Kidney glomerular epithelial cell (primary cell): ENCODE measurements at places on chromosomes 11 and 22.
A peak's percentile ranks its signal among the peaks of the same experiment; 100 is the strongest.

GRCh38 chr11:18010121-18010670 lies 2.7 kb downstream of the SERGEF start:
- DNase-seq = no peak

DNA sequence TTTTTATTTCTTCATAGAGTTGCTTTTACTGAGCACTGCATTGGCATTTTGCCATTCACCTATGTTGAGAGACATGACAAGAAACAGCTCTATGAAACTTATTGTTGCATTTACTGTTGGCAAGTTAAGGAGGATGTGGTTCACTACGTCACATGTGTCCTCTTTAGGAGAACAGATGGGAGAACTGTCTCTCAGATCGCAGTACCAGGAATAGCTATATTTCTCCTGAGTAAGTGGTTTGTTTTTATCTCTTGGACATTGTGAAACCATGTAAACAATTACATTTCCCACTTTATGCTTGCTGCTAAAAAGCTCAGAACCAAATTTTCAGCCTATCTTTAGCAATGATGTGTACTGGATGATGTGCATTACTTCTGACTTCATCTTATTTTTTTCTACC lies 34.8 kb upstream of the PSMA1 start:
- DNase-seq = no peak

DNA sequence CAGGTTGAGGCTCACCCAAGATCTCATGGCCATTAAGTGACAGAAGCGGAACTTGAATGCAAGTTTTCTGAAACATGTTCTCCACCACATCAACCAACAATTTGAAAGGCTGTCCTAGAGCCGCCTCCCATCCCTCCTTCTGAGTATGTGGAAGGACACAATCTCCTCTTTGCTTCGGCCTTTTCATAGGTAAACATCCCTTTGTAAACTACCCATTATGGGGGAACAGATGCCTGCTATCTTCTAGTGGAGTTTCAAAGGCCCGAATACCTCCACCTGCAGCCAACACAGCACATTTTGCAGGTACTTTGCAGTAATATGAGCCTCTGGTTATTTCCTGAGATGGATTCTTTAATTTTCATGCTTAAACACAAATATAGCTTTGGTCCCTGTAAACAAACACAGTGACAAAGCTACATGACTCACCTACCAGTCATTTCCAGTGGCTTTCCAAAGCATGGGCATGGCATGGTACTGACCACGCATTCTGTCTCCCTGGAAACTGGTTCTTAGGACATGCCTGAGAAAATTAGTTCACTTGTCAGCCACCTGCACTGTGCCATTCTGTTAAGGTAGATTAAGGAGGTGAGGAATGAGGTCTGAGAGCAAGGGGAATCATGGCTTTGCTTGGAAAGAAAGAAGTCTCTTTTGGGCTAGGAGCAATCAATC lies 60.2 kb downstream of the EHF start:
- peak; percentile 61 for DNase-seq

- DNase-seq = no peak
Observed at GRCh38 chr11:102926961-102927623, 28.4 kb downstream of the MMP13 start.

- DNase-seq = no peak
Observed at GRCh38 chr11:34135439-34135838, 30.0 kb downstream of the NAT10 start.

GRCh38 chr11:67055812-67056211 lies 835 bp upstream of the RHOD start:
- peak; percentile 19 for DNase-seq

DNA sequence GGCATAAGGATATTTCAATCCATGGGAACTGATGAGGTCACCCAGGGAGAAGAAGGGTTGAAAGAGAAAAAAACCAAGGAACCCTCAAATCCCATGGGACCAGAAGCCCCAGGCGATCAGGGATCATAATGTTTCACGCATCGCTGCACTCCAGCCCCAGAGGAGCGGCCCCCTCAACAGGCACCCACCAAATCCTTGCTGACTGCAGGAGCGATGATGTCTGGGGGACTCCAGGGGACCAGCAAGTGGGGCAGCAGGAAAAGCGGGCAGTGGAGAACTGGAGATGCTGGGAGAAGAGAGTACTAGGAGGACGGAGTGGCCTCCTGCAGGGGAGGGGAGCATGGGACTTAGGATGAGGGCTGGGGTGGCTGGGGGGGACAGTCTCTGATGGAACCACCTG lies 47.7 kb upstream of the LINC01488 start:
- DNase-seq = no peak

DNA sequence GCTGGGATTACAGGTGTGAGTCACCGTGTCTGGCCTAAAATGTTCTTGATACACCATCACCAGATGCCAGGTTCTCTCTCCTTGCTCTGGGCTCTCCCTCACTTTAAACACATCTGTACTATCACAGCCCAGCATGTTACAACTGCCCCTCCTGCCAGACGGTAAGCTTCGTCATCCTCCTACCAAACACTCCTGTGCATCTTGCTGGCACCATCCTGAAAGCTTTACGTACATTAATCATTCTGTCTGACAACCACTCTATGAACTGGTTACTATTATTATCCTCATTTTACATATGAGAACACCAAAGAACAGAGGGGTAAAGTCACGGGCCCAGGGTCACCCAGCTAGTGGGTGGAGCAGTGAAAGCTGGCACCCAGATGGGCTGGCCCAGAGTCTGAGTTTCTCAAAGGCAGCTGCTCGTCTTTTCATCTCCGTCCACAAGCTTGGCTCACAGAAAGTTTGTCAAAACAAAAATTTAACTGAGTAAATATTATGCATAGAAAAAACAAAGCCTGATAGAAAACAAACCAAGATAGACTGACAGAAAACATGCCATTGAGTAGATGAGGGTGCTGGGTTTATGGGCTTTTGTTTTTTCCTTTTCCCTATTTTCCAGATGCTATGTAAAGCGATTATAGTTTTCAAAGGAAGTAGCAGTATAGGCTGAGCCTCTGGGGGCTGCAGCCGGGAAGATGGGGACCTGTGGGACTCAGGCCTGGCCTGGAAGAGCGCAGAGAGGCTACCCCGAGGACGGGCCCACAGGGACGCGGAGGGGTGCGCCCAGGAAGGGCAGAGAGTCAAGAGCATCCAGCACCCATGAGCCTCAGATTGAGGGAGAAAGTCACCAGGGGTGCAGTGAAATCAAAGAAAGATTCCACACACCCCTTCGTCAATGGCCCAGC lies 9.5 kb downstream of the PLA2G6 start:
- DNase-seq = no peak

- DNase-seq = peak; percentile 73
Observed at GRCh38 chr11:127074151-127074761, 73.7 kb upstream of the KIRREL3 start.

GRCh38 chr11:2593393-2593950 lies 106.3 kb downstream of the KCNQ1OT1 start:
- no peak for DNase-seq

GRCh38 chr22:49825944-49826602 lies 1.6 kb downstream of the BRD1 start:
- no peak for DNase-seq

DNA sequence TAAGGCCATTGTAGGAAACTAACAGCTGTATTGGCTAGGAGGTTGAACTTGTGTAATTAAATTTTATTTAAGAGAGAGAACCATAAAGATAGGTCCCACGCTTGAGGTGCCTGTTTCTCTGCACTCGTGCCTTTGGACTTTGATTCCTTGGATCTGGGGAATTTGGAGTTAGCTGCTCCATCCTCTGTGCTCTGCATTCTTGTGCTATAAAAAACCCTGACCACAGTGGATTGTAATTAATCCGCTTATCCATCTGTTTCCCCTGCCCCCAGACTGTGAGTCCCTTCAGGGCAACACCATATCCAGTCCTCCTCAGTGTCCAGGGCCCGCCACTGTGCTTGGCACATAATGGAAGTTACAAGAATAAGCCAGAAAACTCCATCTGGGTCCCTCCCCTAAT lies 169.8 kb downstream of the SPON1 start:
- DNase-seq = no peak

- DNase-seq = no peak
Observed at GRCh38 chr11:82924522-82925224, 23.1 kb downstream of the DDIAS start.

GRCh38 chr11:46286789-46287188 lies 9.3 kb downstream of the CREB3L1 start:
- no peak for DNase-seq

GRCh38 chr22:42335839-42336378 lies 65.5 kb upstream of the TCF20 start:
- DNase-seq = no peak

GRCh38 chr22:49081926-49082325 lies 745.7 kb downstream of the BRD1 start:
- DNase-seq = no peak

DNA sequence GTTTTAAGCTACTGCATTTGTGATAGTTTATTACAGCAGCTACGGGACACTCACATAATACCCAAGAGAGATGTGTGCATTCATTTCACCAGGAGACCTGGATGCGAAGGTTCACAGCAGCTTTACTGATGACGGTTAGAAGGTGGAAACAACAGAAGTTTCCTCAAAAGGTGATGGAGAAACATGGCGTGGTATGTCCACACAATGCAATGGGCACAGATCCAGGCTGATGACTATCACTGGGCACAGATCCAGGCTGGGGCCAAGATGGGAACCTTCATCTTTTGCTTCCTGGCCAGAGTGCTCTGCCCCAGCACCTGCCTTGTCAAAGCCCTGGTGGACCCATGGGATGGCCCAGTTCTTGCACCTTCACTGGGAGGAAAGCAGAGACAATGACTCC lies 30.6 kb upstream of the RFPL3 start:
- no peak for DNase-seq

DNA sequence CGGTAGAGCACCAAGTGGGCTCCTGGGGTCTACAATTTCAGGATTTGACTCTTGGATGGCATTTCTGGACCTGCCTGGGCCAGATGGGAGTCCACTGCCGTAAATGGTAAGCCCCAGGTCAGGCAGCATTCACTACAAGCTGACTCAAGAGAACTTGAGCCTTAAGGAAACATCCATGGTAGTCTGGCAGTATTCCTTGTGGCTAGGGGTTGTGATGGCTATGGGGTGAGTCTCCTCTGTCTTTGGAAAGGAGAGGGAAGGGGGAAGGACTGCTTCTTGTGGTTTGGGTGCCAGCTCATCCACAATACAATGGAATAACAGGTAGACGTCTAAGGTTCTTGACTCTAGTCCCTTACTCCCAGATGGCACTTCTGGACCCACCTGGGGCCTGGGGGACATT lies 32.3 kb upstream of the POU2AF2 start:
- no peak for DNase-seq

DNA sequence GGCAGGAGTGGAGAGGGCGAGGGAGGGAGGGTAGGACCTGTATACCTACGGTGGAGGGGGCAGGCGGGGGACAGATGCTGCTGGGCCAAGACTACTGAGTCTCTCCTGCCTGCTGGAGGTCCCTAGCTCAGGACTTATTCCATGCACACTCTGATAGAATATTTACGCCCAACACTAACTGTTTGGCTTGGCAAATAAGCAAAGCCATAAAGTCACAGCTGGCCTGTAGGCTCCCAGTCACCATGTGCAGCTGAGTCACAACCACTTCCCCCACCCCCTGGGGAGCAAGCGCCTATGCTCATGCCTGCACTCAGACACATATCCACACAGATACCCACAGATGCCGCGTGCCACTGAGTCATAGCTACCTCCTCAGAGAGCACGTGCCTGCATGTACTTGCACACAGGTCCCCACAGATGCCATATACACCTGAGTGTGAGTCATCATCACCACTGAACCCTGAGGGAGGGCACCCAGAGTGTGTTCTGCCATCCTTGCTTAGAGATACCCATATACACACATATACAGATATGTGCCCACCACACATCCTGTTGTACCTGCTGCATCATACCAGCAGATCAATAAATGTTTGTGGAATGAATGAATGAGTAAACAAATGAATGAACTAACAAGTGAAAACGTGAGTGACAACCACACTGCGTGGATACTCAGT lies 95.8 kb downstream of the SWAP70 start:
- peak; percentile 96 for DNase-seq

DNA sequence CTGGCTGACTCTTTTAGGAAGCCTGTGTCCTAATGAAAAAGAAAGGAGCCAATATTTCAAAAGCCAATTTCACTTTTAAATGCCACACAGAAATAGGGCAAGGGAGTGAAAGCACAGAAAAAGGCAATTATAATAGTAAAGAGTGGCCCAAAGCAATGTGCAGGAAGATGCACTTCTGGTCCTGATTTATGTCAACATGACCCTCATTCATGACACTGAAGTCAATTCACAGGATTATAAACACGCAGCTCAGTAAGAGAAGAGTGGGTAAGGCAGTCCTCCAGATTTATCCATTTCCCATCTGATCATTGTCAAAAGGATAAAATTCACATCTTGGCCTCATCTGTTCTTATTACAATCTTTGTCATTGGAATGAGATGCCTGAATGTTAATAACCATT lies 1049.7 kb upstream of the RAG2 start:
- no peak for DNase-seq

GRCh38 chr11:70186936-70187335 lies 16.2 kb upstream of the FADD start:
- DNase-seq = no peak

DNA sequence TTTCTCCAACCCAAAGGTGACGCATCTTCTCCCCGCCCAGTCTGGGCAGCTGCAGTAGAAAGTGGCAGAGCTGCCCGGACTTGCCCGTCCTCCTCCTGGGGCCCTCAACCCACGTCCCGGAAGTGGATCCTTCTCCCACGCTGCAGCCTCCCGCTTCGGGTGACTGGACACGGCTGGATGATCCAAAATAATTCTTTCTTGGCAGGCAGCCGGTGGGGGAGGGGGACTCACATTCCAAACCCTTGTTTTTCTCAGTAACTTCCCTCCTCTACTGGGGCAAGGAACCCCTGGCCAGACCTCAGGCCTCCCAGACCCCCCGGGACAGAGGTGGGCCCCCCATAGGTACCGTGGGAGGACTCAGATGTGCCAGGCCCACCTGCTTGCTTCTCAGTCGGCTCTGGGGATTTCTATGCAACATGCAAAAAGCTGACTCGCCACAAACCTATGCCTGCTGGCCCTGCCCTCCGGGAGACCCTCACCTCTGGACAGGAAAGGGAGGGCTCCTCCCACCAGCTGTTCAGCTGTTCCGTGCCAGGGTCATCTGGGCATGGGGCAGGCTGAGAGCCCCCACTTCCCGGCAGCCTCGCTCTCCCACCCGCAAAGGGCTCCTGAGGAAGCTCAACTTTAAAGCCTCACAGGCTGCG lies 1.4 kb downstream of the PLXNB2 start:
- peak; percentile 97 for DNase-seq

- DNase-seq = no peak
Observed at GRCh38 chr11:58731819-58732218, at the start of gene GLYAT. TSS of gene GLYAT (minus strand) at chr11:58731943. CDS start at chr11:58724496, 7,447 bp downstream.

DNA sequence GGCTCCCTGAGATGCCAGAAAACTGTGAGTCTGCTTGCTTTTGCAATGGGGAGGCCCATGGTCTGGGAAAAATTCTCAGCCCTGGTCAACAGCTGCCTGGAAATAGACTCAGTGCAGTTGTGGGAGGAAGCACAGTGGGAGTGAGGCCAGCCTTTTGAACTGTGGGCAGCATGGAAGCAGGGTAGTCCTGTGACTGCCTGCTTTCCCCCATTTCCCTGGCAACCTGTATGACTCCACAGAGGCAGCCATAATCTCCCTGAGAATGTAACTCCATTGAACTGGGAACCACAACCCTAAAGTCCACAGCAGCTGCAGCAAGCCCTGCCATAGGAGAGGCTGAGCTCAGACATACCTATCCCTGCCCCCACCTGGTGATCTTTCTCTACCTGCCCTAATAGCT lies 494.6 kb upstream of the FAT3 start:
- no peak for DNase-seq
